T-helper 2 cell treated with Interferon-gamma antibody and Interleukin-4, amounts not matched to agents 100 ng/mL and 5 ng/mL, for 36 hours (primary cell): ENCODE measurements at places on chromosomes 11 and 22. TPM values are rescaled to one million over a fixed set of nuclear protein-coding genes. Genes with fewer than 3 reads are reported as not detected.

The SMDT1 gene
- 98.6 and 105 TPM in 2 replicates for total RNA-seq

The OR52E1 gene
- not detected in 2 replicates for total RNA-seq

The HBB gene
- not detected in 2 replicates for total RNA-seq

The AP2A2 gene
- 59.6 and 69.5 TPM in 2 replicates for total RNA-seq

The HSPA8 gene
- total RNA-seq = 2,704 and 2,726 TPM in 2 replicates

The ZNF215 gene
- total RNA-seq = 3.3 and 3.4 TPM in 2 replicates

The MAPK8IP1 gene
- total RNA-seq = 0.66 and 0.80 TPM in 2 replicates

The TIGD3 gene
- total RNA-seq = 1.1 and 1.2 TPM in 2 replicates

The MDK gene
- 3.0 and 4.4 TPM in 2 replicates for total RNA-seq

The OLFML1 gene
- total RNA-seq = not detected in 2 replicates

The RAB39A gene
- not detected in 2 replicates for total RNA-seq

The VPREB3 gene
- total RNA-seq = not detected in 2 replicates

The C11orf16 gene
- total RNA-seq = not detected in 2 replicates

The TYR gene
- total RNA-seq = not detected in 2 replicates

The TMA7B gene
- 6.0 and 6.3 TPM in 2 replicates for total RNA-seq

The TSGA10IP gene
- not detected in 2 replicates for total RNA-seq

The P4HA3 gene
- total RNA-seq = not detected in 2 replicates

The PANX2 gene
- 0.30 and 0.34 TPM in 2 replicates for total RNA-seq

The RHOD gene
- 0.27 TPM in 1 of 2 replicates, not detected in the other for total RNA-seq

The DTX4 gene
- 0.30 and 0.36 TPM in 2 replicates for total RNA-seq

The MIOX gene
- 0.14 TPM in 1 of 2 replicates, not detected in the other for total RNA-seq

The CENPM gene
- total RNA-seq = 67.5 and 74.1 TPM in 2 replicates

The PAMR1 gene
- total RNA-seq = not detected in 2 replicates

The RBMXL2 gene
- total RNA-seq = 0.09 TPM in 1 of 2 replicates, not detected in the other

The SCGB1C1 gene
- not detected in 2 replicates for total RNA-seq

The PNPLA5 gene
- not detected in 2 replicates for total RNA-seq

The CARNS1 gene
- total RNA-seq = 0.14 and 0.86 TPM in 2 replicates

The NDUFV1 gene
- 219 TPM in 2 replicates for total RNA-seq

The SSRP1 gene
- 180 TPM in 2 replicates for total RNA-seq

The BDNF gene
- not detected in 2 replicates for total RNA-seq

The FOLR1 gene
- total RNA-seq = not detected in 2 replicates

The HEPHL1 gene
- total RNA-seq = not detected in 2 replicates

The MPPED1 gene
- not detected in 2 replicates for total RNA-seq

The MYBPC3 gene
- not detected in 2 replicates for total RNA-seq

The FTH1 gene
- 895 and 896 TPM in 2 replicates for total RNA-seq

The TUT1 gene
- 26.4 and 30.9 TPM in 2 replicates for total RNA-seq

The FAM118B gene
- 11.8 and 12.1 TPM in 2 replicates for total RNA-seq

The FXYD2 gene
- total RNA-seq = 0.84 and 1.3 TPM in 2 replicates

The LYVE1 gene
- total RNA-seq = not detected in 2 replicates

The OR52N4 gene
- total RNA-seq = 0.52 and 0.57 TPM in 2 replicates

The TNNT3 gene
- 4.9 and 7.3 TPM in 2 replicates for total RNA-seq

The INPP5J gene
- total RNA-seq = 0.30 TPM in 1 of 2 replicates, not detected in the other

The DERL3 gene
- total RNA-seq = 12.5 and 15.0 TPM in 2 replicates
